ENCODE measurements at places on chromosomes 16 and 17. TPM values are rescaled to one million over a fixed set of nuclear protein-coding genes. Genes with fewer than 3 reads are reported as not detected.
A peak's percentile ranks its signal among the peaks of the same experiment; 100 is the strongest.

- DNase-seq, result no peak
These were observed 17.7 kb upstream of the EXOSC6 start for GRCh38 chr16:70269471-70269870.

ACSM3 gene
- 7.3 TPM for total RNA-seq

DNA sequence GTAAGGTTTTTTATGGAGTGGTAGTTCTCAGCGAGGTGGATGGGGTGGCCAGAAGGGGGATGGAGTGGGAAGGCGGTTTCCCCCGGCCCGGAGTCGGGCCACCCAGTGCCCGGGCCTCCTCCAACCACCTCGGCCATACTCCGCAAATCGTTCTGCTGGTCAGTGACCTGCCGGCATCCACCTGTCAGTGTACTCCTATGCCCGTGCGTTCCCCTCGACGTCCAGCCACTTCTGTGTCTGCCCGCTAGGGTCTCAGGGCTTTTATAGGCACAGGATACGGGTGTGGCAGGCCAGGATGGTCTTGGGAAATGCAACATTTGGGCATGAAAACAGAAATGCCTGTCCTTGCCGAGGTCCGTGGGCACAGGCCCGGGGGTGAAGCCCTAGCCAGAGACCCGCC is 19.3 kb upstream of the ASGR2 start:
- DNase-seq, result no peak

DNA sequence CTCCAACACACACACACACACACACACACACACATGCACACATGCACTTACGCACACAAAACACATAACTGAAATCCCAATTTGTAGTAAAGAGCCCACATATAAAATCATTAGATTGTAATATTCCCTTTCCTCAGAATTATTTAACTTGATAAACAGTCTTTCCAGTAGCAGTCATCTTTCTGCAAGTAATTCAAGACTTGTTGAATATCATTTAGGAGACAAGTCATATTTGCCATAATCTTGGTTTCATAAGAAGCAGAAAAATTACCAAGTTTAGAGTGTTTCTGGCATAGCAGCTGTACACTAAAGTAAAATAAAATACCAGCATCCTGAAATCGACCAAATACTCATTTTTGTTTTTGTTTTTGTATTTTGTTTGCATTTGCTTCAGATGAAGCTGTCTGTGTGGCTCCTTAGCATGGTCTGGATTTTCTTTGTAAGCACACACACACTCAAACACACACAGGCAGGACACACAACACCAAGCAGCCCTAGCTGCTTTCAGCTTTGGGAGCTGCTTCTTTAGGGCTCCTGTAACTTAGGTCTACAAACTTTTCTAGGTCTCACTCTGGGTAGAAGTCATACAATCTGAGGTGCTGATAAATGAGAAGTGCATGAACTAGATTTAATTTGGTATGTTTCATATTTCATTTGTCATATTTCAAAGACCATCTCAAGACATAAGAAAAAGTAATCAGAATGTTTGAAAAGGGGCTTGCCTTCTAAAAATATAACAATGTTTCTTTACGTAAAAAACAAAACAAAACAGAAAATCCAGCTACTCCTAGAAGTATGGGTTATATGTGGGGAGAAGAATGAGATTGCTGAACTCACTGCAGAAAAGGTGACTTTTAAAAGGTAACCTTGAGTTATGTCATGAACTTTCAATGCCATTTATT is 3.0 kb downstream of the SALL1 start:
- no peak for DNase-seq

DNA sequence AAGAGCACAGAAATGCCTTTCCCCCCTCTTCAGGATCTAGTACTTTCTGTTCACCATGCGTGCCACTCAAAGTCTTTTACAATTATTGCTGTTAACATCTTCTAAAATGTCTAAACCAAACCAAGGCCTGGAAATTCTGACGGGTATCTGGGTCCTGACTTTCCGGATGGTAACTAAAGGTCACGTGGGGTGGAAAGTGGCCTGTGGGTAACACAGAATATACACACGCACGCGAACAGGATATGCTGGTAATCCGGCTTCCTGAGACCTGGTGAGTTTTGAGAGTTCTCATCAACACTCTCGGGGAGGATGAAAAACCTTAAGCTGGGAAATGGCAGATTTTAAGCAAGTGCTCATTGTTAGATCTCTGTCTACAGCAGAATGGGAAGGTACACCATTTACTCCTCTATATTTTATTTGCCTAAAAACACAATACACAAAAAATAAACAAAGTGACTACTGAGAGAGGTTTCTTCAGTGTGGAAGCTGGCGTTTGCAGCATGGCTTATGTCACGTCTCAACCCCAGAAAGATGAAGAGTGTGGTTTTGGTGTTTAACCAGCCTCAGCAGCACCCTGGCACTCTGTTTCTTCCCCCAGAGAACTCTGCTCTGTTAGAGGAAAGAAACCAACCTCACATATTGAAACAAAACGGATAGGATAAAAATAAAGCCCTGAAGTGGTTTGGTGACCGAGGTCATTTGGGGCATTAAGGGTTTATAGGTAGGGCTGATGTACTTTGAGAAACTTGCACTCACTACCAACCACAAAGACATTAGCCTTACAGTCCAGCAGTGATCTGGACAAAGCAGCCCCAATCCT is 37.3 kb downstream of the SMG6 start:
- DNase-seq, result peak; percentile 94

USP6 gene
- not detected for total RNA-seq
